ENCODE measurements at places on chromosomes 5 and 9.
A peak's percentile ranks its signal among the peaks of the same experiment; 100 is the strongest.

- DNase-seq = peak; percentile 50
Observed at GRCh38 chr5:107958861-107959260, 288.1 kb upstream of the EFNA5 start.

- no peak for DNase-seq
Observed at GRCh38 chr5:173468821-173469251, 140.6 kb upstream of the STC2 start.

- DNase-seq = no peak
Observed at GRCh38 chr5:78260771-78261170, 33.7 kb downstream of the AP3B1 start.

GRCh38 chr9:89992326-89993198 lies 387.8 kb downstream of the GADD45G start:
- no peak for DNase-seq

DNA sequence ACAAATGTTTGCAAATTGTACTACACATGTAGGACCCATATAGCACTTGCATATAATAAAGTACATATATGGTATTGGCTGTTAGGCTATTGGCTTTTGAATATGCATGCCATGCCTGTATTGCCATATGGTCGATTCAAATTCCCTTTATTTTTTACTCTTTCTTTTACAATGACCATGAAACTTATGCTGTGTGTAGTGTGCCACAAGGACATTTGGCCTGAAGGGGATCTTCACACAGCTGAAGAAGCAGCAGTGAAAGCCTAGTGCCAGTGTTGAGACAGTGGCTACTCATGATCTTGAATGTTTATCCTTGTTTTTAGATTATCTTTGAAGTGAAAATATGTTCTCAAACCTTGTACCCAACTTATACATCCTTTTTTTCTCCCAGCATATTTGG lies 20.5 kb downstream of the TGFBR1 start:
- no peak for DNase-seq

GRCh38 chr5:166961913-166962312 lies 1329.5 kb upstream of the WWC1 start:
- no peak for DNase-seq

GRCh38 chr5:24183981-24184380 lies 460.8 kb downstream of the CDH10 start:
- no peak for DNase-seq

DNA sequence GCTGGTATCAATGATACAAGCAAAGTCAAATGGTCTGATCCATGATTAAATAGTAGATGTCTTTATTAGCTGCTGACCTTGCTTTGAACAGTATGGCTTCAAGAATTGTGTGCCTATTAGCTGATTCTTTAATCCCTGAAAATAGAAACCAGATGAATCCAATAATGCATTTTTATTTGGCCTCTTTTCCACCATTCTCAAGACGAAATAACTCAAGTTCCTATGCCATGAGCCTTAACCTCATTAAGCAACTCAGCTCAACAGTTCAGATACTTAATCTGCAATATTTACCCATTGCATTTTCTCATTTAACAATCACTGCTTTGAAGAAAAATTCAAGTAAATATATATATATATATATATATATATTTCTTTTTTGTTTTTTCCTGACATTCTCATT lies 588.6 kb upstream of the MEF2C start:
- DNase-seq = no peak

GRCh38 chr9:3647652-3648051 lies 121.9 kb upstream of the RFX3 start:
- no peak for DNase-seq

GRCh38 chr9:33011831-33012230 lies 10.4 kb upstream of the APTX start:
- DNase-seq = no peak

- DNase-seq = no peak
Observed at GRCh38 chr5:131262953-131263541, 806 bp upstream of the CDC42SE2 start.

- no peak for DNase-seq
Observed at GRCh38 chr9:98021306-98022040, 35.1 kb upstream of the NANS start.

DNA sequence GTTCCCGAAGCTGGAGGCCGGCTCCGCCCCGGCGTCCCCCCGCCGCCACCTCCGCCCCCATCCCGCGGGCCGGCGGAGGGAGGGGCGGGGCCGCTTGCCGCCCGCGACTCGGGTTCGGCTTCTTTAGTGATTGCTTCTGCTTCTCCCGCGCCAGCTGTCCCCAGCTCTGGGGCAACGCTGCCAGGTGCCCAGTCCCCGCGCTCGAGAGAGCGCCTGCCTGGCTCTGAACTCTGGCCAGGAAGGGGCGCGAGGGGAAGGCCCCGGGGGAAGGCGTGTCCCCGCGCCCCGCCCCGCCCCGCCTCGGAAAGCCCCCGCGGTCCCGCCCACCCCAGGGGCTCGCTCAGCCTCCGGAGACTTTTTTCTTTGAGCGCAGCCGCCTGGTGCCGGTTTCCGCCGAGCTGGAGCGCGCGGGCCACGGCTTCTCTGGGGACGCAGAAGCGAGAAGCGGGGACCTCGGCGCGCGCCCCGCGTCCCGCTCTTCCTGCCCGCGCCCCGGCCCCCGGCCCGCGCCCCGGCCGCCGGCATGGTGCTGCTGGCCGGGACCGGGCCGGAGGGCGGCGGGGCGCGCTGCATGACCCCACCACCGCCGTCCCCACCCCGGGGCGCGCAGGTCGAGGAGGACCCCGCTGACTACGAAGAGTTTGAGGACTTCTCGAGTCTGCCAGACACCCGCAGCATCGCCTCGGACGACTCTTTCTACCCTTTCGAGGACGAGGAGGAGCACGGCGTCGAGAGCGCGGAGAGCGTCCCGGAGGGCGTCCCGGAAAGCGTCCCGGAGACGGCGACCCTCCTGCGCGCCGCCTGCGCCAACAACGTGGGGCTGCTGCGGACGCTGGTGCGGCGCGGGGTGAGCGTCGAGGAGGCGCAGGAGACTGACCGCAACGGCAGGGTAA lies at the start of gene ANKRD33B:
Gene ANKRD33B (plus strand): TSS at position 126 of the 893 bp plus-strand sequence. CDS start 398 bp downstream, at position 524.
- DNase-seq = peak; percentile 85

DNA sequence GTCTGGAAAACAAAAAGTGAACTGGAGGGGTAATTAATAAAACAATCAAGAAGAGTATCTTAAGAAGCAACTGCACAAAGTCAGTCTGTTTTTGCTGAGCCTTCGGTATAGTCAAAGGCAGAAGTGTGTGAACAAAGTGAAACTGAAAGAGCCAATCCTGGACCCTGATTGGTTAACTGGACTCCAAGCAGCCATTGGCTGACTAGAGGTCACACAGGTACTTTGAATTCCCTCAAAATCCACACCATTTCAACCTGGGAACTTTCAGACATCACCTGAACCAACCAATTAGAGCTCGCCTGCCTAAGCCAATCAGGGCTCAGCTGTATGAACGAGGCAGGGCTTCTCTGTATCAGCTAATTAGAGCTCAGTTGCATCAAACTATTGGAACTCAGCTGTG lies 286.7 kb downstream of the TLE4 start:
- DNase-seq = peak; percentile 6

- no peak for DNase-seq
Observed at GRCh38 chr5:39713250-39713916, 288.6 kb upstream of the DAB2 start.

- peak; percentile 54 for DNase-seq
Observed at GRCh38 chr5:119269061-119269944, 86.5 kb upstream of the TNFAIP8 start.

GRCh38 chr9:776086-776485 lies 65.4 kb upstream of the DMRT1 start:
- DNase-seq = no peak

GRCh38 chr9:38687389-38687842 lies 32.5 kb downstream of the FAM240B start:
- peak; percentile 51 for DNase-seq

DNA sequence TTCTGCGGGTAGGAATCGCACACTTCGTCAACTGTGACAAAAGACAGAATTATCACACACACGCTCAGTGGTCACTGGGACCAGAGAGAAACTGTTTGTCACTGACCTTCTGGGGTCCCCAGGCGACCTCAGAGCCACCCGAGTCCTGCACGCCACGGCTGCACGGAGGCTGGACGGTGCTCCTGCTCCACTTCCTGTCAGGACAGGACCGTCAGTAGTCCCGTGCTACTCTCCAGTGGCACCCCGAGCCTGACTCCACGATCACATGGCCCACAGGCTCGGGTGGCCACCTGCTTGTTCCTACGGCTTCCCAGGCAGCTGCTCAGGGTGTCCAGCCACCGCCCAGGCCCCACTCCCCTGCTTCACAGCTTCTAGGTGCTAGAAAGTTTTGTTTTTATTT lies 17.9 kb downstream of the MRNIP start:
- DNase-seq = no peak

GRCh38 chr9:2765250-2765880 lies 48.1 kb downstream of the KCNV2 start:
- DNase-seq = peak; percentile 13

GRCh38 chr9:122327175-122327574 lies 43.6 kb upstream of the PTGS1 start:
- DNase-seq = no peak

- DNase-seq = no peak
Observed at GRCh38 chr5:91670563-91670962, 287.4 kb upstream of the ARRDC3 start.

DNA sequence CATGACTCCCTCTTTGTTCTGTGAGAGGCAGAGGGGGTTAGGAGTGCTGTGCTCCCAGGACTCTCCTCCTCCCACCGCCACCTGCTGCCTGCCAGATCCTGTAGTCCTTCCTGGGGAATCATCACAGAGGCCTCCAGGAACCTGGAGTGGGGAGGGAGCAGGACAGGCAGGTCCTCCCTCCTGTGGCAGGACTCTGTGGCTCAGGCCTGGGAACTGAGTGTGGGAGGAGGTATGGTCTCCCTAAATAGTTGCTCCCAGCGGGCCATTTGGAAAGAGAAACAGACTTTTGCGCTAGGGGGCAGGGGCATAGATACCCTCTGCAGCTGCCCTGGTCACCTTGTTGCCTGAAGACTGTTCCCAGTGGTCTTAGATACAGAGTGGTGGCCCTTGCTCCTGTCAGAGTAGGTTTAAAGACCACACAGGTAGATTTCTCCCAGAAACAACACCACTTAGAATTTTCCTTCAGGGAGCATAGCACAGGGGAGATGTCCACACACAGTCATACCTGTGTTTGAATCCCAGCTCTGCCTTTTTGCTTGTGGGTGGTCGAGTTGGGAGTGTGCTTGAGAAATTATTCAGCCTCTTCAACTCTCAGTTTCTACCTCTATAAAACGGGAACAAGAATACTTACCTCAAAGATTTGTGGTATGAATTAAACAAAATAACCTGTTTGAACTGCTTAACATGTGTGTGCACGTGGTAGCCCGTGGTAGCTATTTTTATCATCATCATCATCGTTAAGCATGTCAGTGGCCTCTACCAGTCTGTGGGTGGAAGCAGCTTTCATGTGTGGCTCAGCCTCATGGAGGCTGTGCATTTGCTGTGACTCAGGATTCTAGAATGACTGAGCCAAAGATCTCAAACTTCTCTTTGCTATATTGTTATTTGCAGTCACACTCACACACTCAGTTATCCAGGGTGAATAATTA lies 55.8 kb downstream of the SLC22A5 start:
- peak; percentile 91 for DNase-seq

DNA sequence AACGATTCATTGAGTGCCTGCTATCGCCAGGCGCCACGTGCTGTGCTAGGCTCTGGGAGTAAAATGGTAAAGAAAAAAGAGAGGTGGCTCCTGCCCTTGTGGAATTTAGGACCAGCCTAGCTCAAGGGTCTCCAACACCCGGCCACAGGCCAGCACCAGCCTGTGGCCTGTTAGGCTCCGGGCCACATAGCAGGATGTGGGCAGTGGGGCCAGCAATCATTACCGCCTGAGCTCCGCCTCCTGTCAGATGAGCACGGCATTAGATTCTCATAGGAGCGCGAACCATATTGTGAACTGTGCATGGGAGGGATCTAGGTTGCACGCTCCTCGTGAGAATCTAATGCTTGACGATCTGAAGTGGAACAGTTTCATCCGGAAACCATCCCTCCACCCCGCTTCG lies 1.5 kb downstream of the RMRP start:
- no peak for DNase-seq

DNA sequence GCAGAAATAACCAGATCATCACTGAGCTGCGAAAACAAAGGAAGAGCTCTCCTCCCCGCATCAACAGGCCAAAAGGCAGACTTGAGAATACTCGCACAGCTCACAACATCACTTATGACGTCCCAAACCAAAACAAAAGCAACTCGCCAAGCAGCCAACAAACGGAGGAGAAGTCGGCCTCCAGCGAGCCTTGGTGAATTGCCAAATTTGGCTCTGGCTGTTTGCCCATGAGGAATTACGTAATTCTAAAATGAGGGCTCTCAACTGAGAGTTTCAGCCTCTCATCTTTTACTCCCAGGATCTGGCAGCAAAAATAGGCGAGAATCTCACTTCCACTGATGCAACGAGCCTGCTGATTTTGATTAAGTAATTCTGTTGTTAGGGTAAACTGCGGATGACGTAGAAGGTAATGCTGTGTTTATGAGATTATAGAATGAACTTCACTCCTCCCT lies 51.7 kb upstream of the SEMA6A start:
- DNase-seq = no peak

Data from activated CD8-positive, alpha-beta T cell treated with anti-CD3 and anti-CD28 coated beads for 36 hours (primary cell).